ENCODE measurements at places on chromosomes 6 and 20. TPM values are rescaled to one million over a fixed set of nuclear protein-coding genes. Genes with fewer than 3 reads are reported as not detected.

The OLIG3 gene
- 0.52 TPM for total RNA-seq

The FAM209A gene
- 0.11 TPM for total RNA-seq

The GPLD1 gene
- 1.5 TPM for total RNA-seq

The ELMO2 gene
- 39.2 TPM for total RNA-seq

The TGM3 gene
- total RNA-seq = 0.05 TPM

The TUBE1 gene
- 55.8 TPM for total RNA-seq

The NMBR gene
- not detected for total RNA-seq

The LRRN4 gene
- total RNA-seq = 0.07 TPM

The XRN2 gene
- 103 TPM for total RNA-seq

The MLIP gene
- total RNA-seq = 1.5 TPM

The SLC32A1 gene
- 0.59 TPM for total RNA-seq

The FOXQ1 gene
- not detected for total RNA-seq

The CCR6 gene
- total RNA-seq = not detected

The PGBD1 gene
- total RNA-seq = 4.0 TPM

The CCN2 gene
- total RNA-seq = 2.5 TPM

The ZBTB46 gene
- total RNA-seq = 22.8 TPM

The LKAAEAR1 gene
- total RNA-seq = not detected

The HLA-DRB1 gene
- total RNA-seq = not detected

The QKI gene
- total RNA-seq = 322 TPM

The SIRPB2 gene
- total RNA-seq = 0.08 TPM

The BEND6 gene
- total RNA-seq = 3.8 TPM

The PRRT1 gene
- total RNA-seq = 4.6 TPM

The LAMP5 gene
- total RNA-seq = not detected

The HUS1B gene
- total RNA-seq = 3.9 TPM

The CST5 gene
- not detected for total RNA-seq

The OGFR gene
- total RNA-seq = 30.8 TPM

The RSPO3 gene
- total RNA-seq = not detected
